Heart right ventricle (tissue), 16 donors: ENCODE measurements at places on chromosomes 4 and X. TPM values are rescaled to one million over a fixed set of nuclear protein-coding genes. Genes with fewer than 3 reads are reported as not detected.

MGARP gene
- 1.4 TPM for total RNA-seq

MXRA5 gene
- total RNA-seq: 44.2 TPM

WNK3 gene
- 0.36 TPM for total RNA-seq

SORBS2 gene
- total RNA-seq: 2,065 TPM

ENAM gene
- total RNA-seq: 13.1 TPM

VCX3B gene
- not detected for total RNA-seq

NKAP gene
- total RNA-seq: 7.3 TPM

FAT4 gene
- total RNA-seq: 15.6 TPM

NAA11 gene
- not detected for total RNA-seq
